ENCODE measurements at places on chromosomes 3 and 15.

GRCh38 chr3:37492977-37493471 is 318.6 kb upstream of the LRRFIP2 start:
- DNase-seq, result peak; percentile 21

DNA sequence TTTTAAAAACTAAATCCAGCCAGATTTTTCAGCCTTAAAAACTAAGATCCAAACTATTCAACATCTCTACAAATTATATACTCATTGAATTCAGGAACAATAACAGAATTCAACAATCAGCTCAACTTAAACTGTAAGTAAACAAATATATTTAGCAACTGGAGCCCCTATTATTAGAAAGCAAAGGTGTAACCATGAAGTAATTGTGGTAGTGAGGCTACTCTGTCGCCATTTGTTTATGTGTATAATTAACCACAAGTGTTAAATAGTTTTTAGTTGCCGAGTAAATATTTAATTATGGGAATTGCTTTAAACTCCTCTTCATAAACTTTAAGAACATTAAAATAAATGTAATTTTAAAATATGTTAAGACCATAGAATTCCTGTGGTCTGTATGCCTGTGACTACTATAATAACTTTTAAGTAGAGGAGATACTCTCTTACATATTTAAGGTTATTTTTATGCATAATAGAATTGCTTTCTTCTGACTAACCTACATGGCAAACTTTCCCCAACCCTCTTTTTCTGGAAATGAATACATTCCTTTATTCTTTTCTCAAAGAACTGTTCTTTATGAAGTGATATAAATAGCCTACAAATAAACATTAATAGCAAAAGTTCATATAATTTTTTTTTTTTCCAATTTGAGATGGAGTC is 51.2 kb downstream of the MFN1 start:
- DNase-seq, result no peak

GRCh38 chr3:194162070-194162678 is 26.2 kb downstream of the HES1 start:
- DNase-seq, result no peak

- DNase-seq, result no peak
Observed at GRCh38 chr3:122074621-122075265, 19.6 kb downstream of the CD86 start.

DNA sequence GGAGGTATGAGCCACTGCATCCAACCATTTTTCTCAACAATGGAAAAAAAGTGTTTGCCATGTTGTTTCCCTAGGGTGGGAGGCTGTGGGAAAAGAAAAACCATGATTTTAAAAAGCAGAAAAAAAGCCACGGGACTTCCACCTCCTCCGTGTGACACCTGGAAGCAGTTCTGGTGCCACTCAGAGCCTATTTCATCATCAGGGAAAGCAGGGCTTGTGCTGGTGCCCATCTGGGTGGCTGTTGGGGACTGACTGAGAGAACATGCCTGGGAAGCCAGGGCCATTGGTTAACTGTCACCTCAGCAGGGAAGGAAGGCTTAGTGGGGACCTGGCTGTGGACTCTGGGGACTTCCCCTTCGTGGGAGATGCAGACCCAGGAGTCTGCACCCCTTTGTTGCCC is 7.3 kb downstream of the RNU5B-1 start:
- DNase-seq, result no peak

GRCh38 chr3:125076464-125076863 is 20.7 kb upstream of the HEG1 start:
- DNase-seq, result no peak

- peak; percentile 56 for DNase-seq
Observed at GRCh38 chr15:79172032-79172481, 81.5 kb upstream of the RASGRF1 start.

DNA sequence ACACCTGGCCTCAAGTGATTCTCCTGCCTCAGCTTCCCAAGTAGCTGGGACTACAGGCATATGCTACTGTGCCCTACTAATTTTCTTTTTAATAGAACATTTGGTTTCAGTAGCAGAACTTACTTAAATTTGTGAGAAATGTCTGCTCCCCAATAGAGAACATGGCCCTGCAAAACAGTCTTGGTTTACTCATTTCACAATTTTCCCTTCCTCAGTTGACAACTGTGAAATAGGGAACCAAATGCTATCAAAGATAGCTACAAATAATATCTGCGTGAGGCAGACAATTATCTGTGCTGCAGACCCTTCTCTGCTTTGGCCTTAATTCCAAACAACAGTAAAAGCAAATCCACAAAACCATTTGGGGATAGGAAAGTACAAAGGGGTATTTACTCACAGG is 22.6 kb downstream of the METTL6 start:
- no peak for DNase-seq

DNA sequence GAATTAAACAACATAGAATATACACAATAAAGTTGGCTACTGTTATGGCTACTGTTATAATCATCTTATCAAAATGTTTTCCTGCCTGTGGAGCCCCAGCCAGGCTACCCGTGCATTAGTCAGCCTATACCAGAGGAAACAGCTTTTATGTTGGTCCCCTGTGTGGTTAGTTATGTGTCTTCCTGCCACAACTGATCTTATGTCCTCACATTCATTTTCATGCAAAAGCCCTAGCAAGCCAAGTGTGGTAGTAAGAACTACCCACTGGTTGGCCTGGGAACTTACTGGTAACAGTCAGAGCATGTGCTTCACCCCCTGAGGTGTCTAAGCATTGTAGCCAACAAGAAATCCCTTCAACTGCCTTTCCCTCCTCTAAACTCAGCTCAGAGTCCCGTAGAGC is 21.8 kb downstream of the MGLL start:
- DNase-seq, result no peak

DNA sequence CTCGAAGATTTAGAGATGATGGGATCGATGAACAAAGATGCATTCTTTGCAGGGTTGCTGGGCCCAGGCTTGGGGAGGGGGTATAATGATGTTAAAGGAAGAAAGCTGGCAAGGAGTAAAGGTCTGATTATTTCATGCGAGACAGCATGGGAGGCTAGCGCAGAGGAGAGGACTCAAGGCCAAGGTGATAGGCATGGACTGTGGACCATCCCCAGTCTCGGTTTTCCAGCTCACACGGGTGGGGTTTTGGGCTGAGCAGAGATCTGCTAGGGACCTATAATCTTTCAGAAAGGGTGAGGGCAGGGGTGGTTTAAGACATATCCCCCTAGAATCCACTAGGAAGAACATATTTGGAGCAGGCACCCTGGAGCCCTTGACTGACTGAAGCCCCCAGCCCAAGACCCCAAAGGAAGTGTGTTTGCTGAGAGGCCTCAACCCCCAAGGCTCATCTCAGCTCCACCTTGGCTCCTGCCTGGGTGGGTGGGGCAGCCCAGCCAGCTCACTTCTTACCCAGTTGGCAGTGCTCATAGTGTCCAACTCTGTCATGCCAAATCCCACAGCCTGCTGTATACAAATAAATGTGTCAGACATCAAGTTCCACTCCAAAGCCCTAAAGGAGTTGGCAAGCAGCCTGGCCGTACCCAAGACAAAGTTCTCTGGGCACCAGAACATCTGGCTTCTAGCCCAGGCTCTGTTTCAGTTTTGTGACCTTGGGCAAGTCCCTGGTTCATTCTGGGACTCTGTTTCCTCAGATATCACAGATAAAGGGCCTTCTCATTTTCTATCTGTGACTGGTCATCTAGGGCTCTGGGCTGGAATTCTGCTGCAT is 17.9 kb downstream of the ACSBG1 start:
- no peak for DNase-seq

GRCh38 chr3:126745760-126746394 is 41.8 kb downstream of the CHCHD6 start:
- DNase-seq, result no peak

- no peak for DNase-seq
Observed at GRCh38 chr3:58222161-58222724, 11.5 kb upstream of the DNASE1L3 start.

DNA sequence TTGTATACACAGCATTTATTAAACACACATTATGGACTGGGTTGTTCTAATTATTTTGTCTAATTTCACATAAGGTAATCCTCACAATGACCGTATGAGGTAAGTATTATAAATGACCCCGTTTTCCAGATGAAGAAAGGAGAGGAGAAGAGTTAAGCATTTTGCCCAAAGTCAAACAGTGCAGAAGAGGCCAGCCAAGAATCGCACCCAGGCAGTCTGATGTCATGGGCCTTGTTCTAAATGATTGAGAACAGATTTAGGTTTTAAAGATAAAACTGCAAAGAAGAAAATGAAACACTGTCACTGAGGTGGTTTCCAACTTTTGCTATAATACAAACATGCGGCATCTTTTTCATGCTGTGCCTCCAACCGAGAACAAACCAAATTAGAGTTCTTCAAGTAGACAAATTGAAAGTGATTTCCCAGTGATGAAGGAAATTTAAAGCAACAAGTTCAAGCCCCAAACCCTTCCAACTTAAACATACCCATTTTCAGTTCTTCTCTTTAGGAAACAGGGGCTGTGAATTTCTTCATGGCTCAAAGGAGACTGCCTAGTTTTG is 155.3 kb downstream of the THRB start:
- DNase-seq, result no peak

DNA sequence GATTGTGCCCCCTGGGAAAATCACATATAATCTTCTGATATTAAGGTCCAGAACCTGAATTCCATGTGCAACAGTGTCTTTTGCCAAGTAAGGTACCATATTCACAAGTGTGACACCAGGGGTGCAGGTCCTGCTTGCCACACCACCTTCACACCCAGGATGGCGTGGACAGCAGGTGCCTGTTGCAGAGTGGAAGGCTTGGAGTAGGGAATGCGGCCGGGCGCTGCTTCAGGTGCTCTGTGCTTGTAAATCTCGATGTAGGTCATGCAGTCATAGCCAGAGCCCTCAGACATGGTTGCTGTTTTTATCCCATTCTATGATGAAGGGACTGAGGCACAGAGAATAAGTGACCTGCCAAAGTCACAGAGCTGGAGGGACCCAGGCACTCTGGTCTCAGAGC is 34.5 kb upstream of the GABRG3 start:
- DNase-seq, result no peak

GRCh38 chr3:73723596-73723995 is 98.9 kb upstream of the PDZRN3 start:
- DNase-seq, result no peak

- DNase-seq, result no peak
Observed at GRCh38 chr15:69565066-69565655, 112.5 kb downstream of the RPLP1 start.

- DNase-seq, result peak; percentile 20
Observed at GRCh38 chr15:70569091-70569713, 194.2 kb downstream of the UACA start.

DNA sequence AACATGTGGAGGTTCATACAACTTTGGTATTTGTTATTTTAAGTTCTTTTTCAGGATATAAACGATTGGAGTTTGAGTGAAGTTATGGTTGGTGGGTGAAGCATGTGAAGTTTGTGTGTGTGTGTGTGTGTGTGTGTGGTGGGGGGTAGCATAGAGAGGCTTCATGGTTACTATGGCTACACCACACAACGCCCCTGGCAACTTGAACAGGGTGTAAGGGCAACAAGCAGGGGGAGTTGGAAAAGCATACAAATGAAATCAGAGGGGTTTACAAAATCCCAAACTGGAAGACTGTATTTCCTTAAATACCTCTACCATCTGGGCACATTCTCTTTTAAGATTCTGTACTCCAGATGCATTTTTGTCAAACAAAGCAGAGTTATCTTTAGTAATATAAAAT is 207.5 kb downstream of the SV2B start:
- DNase-seq, result no peak

DNA sequence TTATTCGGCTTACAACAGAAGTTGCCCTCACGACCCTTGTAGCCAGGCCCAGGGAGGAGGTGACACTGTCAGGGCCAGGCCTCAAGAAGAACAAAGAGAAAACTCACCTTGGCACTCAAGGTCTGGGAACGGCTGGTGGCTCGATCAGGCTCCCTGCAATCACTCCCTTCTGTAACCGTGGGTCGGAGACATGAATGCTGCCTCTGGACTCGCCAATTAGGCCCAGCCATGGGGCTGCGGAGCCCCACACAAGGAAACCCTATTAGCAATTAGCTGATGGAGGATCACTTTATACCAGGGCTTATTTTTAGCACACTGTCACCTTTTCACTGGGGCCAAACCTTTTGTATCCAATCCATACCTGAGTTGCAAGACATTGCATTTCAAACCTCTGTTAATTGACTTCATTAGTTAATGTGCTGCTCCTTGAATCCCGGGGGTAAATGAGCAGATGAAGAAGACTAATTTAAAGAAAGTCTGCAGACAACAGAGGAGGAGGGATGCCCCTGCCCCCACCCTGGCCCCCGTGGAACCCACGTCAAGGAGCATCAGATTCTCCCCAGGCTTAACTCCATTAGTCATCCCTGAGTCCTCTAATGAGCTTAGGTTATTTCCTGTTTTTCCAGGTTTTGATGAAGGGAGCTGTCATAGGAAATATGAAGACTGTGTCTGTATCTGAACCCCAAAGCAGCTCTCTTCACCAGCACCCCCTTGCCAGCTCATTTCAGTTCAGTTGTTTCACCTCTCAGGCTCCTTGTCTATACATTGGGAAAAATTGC is 255.3 kb downstream of the RORA start:
- no peak for DNase-seq

DNA sequence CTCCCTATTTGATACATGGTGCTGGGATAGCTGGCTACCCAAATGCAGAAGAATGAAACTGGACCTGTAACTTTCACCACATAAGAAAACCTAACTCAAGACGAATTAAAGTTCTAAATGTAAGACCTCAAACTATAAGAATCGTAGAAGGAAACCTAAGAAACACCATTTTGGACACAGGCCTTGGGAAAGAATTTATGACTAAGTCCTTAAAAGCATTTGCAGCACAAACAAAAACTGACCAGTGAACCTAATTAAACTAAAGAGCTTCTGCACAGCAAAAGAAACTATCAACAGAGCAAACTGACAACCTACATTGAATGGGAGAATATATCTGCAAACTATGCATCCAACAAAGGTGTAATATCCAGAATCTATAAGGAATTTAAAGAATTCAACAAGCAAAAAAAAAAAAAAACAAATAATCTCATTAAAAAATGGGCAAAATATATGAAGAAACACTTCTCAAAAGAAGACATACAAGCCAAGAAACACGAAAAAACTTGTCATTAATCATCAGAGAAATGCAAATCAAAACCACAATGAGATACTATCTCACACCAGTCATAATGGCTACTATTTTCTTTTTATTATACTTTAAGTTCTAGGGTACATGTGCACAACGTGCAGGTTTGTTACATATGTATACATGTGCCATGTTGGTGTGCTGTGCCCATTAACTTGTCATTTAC is 37.0 kb downstream of the HDGFL3 start:
- no peak for DNase-seq

- no peak for DNase-seq
Observed at GRCh38 chr3:31331278-31331677, 201.4 kb upstream of the STT3B start.
